ENCODE measurements at places on chromosomes 11 and 22.

GRCh38 chr22:30430933-30431332 lies 5.4 kb downstream of the MTFP1 start:
- DNase-seq, result no peak

DNA sequence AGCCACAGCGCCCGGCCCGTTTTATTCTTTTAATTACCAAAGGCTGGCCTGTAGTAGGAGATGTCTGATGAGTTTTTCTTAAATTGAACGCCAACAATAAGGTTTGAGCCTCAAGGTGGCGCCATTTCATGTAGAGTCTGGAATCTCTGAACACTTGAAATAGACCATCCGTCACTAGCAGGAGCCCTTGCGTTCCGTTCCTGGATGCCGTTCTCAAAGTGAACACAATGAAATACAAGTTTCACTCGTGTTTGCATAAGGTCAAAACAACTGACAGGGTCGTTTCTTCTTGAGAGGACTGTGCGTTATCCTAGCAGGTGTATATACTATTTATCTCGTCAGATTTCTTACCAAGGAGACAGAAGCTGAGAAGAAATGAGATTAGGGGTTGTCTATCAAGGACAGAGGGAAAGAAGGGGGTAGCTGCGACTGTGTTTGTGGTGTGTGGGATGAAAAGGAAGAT lies 18.7 kb upstream of the SCGB1D1 start:
- peak; percentile 74 for DNase-seq

- no peak for DNase-seq
Measured at GRCh38 chr22:20292108-20292507, 24.0 kb upstream of the RTN4R start.

- no peak for DNase-seq
Measured at GRCh38 chr11:134266841-134267251, 9.3 kb upstream of the GLB1L3 start.

GRCh38 chr11:5928271-5928670 lies 13.8 kb upstream of the OR56A3 start:
- DNase-seq, result no peak

DNA sequence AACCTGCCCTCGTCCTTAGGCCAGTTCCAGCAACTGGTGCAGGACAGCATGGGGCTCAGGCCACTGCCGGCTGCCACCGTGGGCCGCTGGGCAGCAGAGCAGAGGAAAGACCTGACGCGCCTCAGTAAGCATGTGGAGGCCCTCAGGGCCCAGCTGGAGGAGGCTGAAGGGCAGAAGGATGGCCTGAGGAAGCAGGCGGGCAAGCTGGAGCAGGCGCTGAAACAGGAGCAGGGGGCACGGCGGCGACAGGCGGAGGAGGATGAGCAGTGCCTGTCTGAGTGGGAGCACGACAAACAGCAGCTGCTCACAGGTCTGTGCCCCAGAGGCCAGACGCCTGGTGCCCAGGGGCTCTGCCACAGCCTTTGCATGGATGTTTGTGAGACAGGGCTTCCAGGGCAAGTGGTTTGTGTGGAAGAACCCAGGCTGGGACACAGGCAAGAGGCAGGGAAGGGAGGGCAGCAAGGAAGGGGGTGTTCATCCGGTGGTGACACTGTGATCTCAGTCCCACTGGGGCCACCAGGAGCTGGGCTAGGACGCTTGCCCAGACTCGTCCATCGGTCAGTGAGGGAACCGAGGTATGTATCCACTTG lies 13.9 kb downstream of the CCDC157 start:
- DNase-seq, result no peak

GRCh38 chr22:41512421-41513194 lies 31.7 kb downstream of the POLR3H start:
- no peak for DNase-seq

DNA sequence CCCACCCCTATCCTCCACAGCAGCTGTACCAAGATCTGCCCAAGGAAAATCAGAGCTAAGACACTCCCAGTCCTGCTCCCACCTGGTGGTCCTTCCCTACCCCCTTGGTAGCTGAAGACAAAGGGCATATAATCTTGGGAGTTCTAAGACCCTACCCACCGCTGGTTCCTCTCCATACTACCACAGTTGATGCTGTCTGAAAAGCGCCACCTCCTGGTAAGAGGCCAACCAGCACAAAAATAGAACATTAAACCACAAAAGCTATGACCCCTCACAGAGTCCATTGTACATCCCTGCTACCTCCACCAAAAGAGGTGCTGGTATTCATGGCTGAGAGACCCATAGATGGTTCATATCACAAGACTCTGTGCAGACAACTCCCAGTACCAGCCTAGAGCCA lies 161.5 kb upstream of the ARHGAP42 start:
- no peak for DNase-seq

- DNase-seq, result no peak
Measured at GRCh38 chr11:5713695-5714094, 22.6 kb upstream of the OR56B1 start.

- no peak for DNase-seq
Measured at GRCh38 chr22:20012741-20013331, 3.8 kb downstream of the ARVCF start.

GRCh38 chr11:117730208-117730800 lies 66.7 kb downstream of the DSCAML1 start:
- no peak for DNase-seq

- peak; percentile 70 for DNase-seq
Measured at GRCh38 chr11:118789501-118790356, 1.2 kb downstream of the DDX6 start.

- DNase-seq, result no peak
Measured at GRCh38 chr11:35255514-35255913, 116.5 kb downstream of the CD44 start.

GRCh38 chr11:97351939-97352338 lies 962.1 kb downstream of the JRKL start:
- no peak for DNase-seq

DNA sequence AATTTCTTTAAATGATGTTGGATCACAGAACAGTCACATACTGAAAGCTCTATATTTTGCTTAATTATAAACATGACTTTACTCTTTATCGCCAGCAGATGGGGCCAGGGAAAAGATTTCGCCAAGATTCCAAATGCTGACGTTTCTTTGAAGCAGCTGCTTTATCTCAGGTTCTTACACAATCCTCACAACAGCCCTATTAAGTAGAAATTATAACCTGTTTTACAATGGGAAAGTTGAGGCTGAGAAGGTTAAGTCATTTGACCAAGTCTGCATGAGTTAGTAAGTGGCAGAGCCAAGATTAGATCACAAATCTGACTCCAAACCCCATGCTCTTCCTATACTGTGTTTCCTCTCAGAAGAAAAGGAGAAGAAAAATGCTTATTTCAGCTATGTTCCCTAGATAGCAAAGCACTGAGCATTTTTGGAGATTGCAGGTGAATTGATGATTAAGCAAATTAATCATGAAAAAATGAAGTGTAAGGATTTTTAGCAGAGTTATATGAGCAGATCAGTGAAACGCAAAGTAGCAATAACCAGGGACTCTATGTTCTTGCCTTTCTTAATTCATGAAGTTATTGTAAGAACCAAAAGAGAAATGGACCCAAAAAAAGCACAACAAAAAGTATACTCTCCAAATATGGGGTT lies 79.0 kb downstream of the AASDHPPT start:
- no peak for DNase-seq

GRCh38 chr22:39434721-39435120 lies 22.1 kb upstream of the MGAT3 start:
- no peak for DNase-seq

GRCh38 chr11:133386262-133386661 lies 146.0 kb downstream of the OPCML start:
- no peak for DNase-seq

DNA sequence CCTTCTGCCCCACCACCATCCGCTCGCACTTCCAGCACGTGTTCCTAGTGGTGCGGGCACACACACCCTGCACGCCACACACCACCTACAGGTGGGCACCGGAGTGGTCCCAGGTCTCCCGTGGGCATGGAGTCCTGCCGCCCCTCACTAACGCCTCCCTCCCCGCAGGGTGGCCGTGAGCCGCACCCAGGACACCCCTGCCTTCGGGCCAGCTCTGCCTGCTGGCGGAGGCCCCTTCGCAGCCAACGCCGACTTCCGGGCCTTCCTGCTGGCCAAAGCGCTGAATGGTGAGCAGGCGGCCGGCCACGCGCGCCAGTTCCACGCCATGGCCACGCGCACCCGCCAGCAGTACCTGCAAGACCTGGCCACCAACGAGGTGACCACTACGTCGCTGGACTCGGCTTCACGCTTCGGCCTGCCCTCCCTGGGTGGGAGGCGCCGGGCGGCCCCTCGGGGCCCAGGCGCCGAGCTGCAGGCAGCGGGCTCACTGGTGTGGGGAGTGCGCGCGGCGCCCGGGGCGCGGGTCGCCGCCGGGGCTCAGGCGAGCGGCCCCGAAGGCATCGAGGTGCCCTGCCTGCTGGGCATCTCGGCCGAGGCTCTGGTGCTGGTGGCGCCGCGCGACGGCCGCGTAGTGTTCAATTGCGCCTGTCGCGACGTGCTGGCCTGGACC lies 8.5 kb downstream of the SIPA1 start:
- no peak for DNase-seq

DNA sequence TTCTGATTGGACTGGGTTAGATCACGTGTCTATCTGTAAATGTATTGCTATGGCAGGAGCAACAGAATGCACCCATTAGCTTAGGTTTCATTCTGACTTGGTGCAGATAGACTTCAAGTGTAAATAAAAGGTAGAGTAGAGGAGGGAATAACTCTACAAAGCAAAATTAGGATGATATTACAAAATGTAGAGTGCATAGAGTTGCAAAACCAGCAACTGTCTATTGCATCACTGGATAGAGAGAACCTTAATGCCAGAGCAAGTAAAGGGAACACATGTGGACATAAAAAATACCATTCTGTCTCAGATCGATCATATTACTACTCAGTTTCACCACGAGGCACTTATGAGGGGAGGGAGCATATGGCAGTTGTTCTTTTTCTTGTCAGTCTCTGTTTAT lies 22.0 kb upstream of the CAT start:
- no peak for DNase-seq

DNA sequence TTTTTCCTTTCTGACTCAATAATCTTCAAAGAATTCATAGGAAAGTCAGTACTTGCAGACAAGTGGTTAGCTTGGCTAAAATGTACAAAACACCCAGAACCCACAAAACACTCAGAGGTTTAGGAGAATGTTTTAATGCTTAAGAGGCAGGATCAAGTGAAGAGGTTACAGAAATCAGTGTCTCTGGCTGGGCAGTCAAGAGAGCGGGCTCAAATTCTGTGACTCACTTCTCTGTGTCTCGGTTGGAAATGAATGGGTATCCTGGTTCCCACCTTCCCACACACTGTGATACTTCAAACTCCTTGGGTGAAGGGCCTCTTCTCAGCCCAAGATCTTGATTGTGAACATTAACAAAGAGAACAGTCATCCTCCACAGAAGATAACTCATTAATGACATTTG lies 3.8 kb downstream of the MPEG1 start:
- DNase-seq, result no peak

GRCh38 chr11:111329306-111330204 lies 31.2 kb downstream of the POU2AF3 start:
- no peak for DNase-seq

DNA sequence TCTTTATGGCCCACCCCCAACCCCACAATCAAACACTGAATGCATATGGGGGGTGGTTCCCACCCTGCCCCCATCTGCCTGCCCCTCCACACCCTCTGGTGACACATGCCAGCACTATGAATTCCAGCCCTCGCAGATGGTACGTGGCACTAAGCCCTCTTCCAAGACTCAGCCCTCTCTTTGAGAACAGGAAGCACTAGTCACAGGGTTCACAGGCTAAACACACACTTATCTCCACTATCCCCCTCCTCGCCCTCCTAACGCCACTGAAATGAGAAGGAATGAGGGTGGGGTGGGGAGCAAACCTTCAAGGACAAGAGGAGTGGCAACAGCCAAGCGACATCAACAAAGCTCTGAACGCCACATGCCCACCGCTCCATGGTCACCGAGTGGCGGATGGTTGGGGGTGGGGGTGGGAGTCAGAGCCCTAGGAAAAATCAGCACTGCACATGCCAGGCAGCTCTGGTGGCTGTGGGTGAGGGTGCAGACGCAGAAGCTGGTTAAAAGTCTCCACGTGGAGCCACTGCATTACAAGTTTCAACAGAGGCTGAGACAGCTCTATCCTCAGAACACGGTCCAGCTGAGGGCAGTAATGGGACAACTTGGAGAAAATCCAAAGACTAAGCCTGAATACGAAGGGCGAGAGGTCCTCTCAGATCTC lies 33.6 kb downstream of the TMEM184B start:
- no peak for DNase-seq

DNA sequence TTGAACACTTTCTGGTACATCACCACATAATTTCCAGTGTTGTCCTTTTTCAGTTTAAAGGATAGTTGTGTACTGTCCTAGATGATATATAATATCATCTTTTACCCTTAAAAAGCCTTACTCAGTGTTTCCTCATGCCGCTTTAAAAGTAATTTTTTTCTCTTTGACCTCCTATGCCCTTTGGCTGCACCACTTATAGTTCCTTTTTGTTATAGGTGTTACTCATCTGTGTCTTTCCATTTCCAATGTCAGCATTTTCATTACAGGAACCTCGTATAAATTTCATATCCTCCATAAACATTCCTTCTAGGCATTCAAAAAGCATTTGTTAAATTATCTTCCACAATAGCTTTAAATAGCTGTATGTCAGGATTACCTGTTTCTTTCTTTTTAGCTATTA lies 40.8 kb downstream of the USP47 start:
- no peak for DNase-seq

- DNase-seq, result no peak
Measured at GRCh38 chr11:64564947-64565889, 25.8 kb upstream of the SLC22A12 start.

DNA sequence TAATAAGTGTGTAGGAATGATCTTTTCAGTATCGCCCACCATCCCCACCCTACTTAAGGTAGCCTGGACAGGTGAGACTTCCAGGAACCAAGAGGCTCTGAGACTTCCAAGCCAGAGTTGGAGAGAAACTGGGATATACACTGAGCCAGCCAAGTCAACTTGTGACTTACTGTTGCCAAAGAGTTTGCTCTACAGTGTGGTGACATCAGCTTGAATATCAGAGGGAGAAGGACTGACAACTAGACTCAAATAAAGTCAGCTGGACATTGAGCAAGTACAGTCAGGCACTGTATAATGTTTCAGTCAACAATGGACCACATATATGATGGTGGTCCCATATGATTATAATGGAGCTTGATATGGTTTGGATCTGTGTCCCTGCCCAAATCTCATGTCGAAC lies 1.2 kb upstream of the MMP10 start:
- no peak for DNase-seq

GRCh38 chr22:37240240-37240940 lies 3.7 kb downstream of the RAC2 start:
- DNase-seq, result no peak

DNA sequence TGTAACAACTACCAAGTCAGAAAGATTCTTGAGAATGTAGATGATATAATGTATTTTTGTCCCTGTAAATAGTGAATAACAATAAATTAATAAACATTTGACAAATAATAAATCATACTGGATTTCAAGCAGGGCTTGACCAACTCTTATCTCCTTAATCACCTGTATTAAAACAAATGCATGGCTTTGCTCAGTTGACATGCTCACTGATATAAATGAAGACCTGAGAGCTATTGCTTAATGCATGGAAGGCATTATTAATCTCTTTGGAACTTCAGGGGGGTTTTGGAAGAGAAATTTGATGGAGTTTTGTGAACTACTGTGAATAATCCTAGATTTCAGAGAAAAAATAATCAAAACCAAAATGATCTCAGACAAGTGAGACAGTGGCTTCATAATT lies 1420.4 kb upstream of the TENM4 start:
- DNase-seq, result no peak

All from CD4-positive, alpha-beta T cell treated with Interleukin-4 for 1 hour (primary cell).